Stimulated activated CD8-positive, alpha-beta memory T cell treated with anti-CD3 and anti-CD28 coated beads, Interleukin-4, amount 100 ng/mL, for 4 hours (primary cell): ENCODE measurements at places on chromosomes 12 and 14.

GRCh38 chr12:20868277-20868676 is 57.8 kb downstream of the SLCO1B3 start:
- no peak for DNase-seq

DNA sequence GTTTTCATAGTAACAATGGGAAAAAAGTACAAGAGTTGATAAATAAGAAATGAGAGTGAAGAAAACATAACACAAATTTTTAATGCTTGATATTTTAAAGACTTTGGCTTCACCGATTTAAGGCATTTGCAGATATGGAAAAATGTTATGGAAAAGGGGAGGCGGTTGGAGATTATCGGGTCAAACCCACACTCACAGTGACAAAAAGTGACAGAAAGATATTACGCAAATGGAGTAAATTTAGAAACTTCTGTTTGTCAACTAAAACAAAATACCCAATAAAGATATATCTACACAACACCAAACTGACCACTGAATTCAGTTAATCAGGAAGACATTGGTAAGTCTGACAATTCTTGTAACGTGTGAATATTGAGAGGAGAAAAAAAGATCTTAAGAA is 2.5 kb downstream of the PPP1R12A start:
- no peak for DNase-seq

DNA sequence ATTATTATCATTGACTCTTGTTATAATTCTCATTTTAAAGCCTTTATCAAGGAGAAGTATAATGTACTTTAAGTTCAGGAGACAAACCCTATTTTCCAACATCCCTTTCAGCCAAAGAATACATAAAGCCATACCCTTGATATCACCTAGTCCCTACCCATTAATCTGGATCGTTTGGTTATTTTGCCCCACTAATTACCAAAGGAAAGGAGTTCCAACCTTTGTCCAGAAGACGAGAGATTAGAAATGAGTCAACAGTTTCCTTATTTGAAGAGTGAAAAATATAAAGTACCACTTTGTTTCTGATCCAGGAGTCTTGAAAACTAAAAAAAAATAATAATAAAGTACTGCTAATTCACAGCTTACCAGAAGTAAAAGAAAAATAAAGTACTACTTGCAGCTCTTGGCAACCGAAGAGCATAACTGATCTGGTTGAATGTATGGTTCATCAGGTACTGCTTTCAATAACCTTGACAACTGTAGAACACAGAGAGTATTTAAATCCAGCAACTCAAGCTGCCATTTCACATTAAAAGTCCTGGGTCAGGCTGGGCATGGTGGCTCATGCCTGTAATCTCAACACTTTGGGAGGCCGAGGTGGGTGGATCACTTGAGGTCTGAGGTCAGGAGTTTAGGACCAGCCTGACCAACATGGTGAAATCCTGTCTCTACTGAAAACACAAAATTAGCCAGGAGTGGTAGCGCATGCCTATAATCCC is 33.7 kb downstream of the LIMA1 start:
- DNase-seq, result no peak

GRCh38 chr14:102593061-102593824 is 794 bp downstream of the RCOR1 start:
- peak; percentile 31 for DNase-seq

- DNase-seq, result no peak
Observed at GRCh38 chr14:103070971-103071542, 13.0 kb upstream of the LBHD2 start.

- no peak for DNase-seq
Observed at GRCh38 chr14:99077076-99077843, 194.7 kb downstream of the BCL11B start.

- no peak for DNase-seq
Observed at GRCh38 chr14:59004012-59004411, 184.5 kb upstream of the DAAM1 start.

DNA sequence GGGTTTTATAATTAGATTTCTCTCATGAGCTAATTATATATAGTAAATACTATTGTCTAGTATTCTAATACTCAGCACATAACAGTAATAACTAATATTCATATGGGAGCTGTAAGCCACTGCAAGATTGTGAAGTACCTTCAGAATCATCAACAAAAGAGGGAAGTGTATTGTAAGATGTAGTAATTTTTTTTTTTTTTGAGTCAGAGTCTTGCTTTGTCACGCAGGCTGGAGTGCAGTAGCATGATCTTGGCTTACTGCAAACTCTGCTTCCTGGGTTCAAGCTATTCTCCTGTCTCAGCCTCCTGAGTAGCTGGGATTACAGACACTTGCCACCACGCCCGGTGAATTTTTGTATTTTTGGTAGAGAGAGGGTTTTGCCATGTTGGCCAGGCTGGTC is 3.1 kb downstream of the GPR33 start:
- DNase-seq, result no peak

GRCh38 chr12:49880756-49881414 is 22.8 kb downstream of the FAIM2 start:
- no peak for DNase-seq

DNA sequence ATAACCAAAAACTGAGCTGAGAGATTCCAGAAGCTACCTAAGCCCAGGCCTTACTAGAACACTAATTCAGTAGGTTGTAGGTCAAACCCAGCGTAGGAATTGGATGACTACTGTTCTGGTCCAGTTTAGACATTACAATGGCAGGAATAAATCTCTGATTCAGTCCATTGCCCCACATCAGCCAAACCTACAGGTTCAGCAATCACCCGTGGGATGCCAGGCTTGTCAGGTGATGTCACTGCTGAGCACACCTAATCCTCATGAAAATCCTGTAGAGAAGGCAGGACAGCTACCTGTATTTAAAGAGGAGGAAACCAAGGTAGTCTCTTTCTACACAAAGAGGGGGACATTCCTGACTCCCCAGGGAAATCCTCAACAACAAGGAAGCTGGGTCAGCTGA is 63.7 kb downstream of the RFX4 start:
- no peak for DNase-seq

- no peak for DNase-seq
Observed at GRCh38 chr14:69059658-69060623, 80.8 kb upstream of the ACTN1 start.

GRCh38 chr12:89451841-89452251 is 72.8 kb downstream of the GALNT4 start:
- DNase-seq, result no peak

DNA sequence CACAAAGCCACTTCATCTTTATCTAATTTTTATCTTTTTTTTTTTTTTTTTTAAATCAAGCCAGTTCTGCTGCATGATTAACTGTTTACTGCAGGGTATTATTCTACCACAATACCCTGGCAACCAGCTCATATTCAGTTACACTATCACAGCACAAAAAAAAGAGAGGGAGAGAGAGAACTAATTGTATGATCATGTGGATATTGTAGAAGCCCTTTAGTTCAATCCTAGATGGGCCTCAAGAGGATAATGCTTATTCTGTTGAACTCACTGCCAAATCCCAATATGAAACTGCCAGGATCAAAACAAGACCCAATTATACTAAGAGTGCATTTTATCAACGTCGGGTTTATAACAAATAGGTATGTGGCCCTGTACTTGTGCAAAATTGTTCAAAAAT is 51.5 kb downstream of the MED13L start:
- no peak for DNase-seq

GRCh38 chr12:57227315-57228115 is 2.0 kb upstream of the SHMT2 start:
- no peak for DNase-seq

GRCh38 chr12:42728770-42729534 is 139.4 kb upstream of the PRICKLE1 start:
- no peak for DNase-seq

DNA sequence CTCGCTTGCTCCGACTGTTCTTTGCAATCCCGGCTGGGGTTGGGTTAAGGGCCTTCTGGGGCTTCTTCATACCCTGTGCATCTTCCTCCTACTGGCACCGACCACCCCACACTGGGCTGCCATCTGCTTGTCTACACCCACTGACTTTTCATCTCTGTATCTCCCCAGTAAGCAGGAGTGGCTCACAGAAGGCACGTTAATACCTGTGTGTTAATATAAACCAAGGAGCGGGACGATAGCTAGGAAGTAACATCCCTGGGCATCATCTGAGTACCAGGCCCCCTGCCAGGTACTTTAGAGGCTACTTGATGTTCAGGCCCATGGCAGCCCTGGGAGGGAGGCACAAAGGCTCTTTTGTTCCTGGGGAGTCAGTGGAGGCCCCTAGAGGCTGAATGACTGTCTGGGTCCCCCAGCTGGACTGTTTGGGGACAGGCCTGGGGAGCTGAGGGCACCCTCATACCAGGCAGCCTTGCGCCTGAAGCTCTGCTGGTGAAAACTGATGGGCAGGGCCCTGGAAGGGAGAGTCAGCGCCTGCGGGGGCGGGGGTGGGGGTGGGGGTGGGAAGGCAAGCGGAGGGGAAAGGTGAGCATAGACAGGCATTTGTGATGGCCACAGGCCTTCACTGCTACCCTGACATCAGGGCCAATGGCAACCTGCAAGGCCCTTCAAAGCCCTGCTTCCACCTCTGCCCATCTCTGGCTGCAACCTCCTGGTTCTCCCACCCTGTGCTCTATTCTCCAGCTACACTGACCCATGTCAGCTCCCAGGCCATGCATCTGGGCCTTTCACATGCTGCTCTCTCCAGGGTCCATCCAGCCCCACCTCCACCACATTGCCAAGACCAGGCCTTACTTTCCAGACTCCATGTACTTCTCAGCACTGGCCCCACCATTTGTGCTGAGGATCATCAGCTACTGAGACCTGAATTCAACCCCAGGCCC is 34.2 kb upstream of the DEGS2 start:
- no peak for DNase-seq

GRCh38 chr12:121232977-121233627 is 23.2 kb downstream of the P2RX4 start:
- DNase-seq, result no peak

DNA sequence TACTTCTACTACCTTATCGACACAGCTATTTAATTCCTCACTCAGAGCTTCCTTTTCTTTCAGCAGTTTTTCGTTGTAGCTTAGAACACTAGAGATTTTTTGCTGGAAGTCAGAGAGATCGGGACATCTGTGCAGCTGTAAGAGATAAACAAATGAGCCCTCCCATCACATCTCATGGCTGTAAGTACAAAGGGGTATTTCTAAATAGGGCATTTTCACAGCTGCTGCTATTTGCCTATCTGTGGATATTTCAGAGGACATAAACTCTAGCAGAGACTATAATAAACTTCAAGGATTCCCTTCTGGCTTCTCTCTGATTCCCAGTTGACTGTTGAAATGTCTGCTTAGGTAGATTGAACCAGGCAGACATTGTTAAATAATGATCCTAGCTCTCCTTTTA is 76.1 kb upstream of the SAV1 start:
- DNase-seq, result no peak

- no peak for DNase-seq
Observed at GRCh38 chr12:6824901-6825381, 3.3 kb upstream of the P3H3 start.

DNA sequence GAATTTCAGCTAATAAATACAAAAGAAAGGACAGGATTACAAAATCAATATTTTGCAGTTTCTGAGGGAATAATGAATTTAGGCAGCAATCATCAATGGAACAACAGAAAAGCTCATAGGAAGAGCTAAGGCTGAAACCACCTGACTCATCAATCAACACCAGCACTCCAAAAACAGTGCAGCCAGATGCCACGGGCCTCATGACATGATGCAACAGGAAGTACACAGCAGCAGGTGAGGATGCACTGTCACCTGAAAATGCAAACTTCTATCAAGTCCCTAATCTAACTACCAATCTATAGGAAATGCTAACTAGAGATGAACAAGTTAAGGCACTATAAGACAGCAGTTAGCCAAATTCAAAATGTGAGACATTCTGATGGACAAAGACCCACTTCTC is 21.7 kb downstream of the GNS start:
- no peak for DNase-seq

- no peak for DNase-seq
Observed at GRCh38 chr12:52526511-52526951, 6.3 kb upstream of the KRT5 start.

- no peak for DNase-seq
Observed at GRCh38 chr12:65529771-65530435, 251.4 kb downstream of the MSRB3 start.

DNA sequence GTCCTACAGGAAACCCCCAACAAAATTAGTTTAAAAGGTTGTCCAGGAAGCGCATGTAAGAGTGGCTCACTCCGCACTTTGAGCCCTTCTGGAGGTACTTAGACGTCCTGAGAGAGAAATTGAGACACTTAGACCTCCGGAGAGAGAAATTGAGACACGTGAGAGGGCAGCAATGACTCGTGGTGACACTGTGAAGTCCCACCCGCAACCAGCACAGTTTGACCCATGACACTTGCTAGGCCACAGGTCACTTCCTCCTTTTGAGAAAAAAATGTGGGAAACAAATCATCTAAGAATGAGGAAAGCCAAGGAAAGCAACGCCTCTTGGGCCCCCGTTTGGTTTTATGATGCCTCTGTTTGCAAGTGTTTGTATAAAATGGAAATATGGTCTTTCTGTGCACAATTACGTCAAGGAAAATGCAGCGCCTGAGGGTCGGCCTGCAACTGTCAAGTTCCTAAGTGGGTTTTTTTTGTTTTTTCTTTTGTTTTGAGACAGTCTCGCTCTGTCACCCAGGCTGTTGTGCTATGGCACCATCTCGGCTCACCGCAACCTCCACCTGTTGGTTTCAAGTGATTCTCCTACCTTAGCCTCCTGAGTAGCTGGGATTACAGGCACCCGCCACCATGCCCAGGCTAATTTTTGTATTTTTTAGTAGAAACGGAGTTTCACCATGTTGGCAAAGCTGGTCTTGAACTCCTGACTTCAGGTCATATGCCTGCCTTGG is 13.6 kb upstream of the CDCA4 start:
- no peak for DNase-seq

- DNase-seq, result no peak
Observed at GRCh38 chr14:72024043-72024407, 91.8 kb downstream of the RGS6 start.

GRCh38 chr14:75259510-75259855 is 19.1 kb upstream of the FOS start:
- no peak for DNase-seq

DNA sequence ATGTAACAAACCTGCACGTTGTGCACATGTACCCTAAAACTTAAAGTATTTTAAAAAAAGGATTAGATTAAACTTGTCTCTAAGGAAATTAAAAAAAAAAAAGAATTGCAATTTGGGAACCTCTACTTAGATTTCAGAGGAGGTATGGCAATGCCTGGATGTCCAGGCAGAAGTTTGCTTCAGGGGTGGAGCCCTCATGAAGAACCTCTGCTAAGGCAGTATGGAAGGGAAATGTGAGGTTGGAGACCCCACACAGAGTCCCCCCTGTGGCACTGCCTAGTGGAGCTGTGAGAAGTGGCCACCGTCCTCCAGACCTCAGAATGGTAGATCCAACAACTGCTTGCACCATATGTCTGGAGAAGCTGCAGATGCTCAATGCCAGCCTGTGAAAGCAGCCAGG is 279.6 kb upstream of the CCDC196 start:
- no peak for DNase-seq

DNA sequence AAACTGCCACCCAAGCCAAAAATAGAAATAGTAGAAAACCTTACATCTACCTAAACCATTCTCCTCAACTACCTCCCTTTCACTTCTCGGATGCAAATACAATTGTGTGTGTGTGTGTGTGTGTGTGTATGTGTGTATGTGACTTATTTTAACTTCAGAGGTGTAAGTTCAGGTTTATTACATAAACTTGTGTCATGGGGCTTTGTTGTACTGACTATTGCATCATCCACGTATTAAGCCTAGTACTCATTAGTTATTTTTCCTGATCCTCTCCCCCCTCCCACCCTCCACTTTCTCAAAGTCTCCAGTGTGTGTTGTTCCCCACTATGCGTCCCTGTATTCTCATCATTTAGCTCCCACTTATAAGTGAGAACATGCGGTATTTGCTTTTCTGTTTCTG is 592.5 kb upstream of the ATP2B1 start:
- no peak for DNase-seq
